ENCODE measurements at places on chromosomes 3 and 15.

DNA sequence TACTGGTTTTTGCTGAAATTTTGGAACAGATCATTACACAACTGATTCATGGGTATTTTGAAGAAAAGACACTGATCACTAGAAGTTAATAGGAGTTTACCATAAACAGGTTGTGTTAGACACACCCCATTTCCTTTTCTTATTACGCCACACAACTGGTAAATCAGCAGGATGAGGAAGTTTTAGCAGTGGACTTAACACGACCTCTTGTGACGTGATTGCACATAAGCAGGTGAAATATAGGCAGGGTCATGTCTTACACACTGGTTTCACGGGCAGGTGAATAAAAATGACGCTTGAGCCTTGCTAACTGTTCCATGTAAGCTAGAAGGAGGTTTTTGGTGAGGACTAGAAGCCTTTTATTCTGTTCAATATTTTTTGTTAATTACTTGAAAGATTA is 27.1 kb upstream of the TPRG1 start:
- peak; percentile 43 for DNase-seq

DNA sequence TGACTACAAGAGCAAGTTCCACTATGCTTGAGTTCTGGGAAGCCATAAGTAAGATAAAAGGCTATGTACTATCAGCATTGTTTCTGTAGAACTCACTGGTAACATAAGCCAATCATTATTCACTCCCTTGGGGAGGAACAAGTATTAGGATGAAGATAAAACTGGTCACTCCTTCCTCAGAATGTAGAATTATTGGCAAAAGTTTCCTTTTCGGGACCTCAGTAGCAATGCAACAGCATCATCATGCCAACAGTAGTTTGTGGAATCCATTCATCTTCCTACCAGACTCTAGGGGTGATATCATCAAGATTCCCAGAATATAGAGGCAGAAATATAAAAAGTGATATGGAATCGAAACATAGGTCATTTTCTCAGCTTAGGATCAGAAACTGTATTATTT is 209.5 kb downstream of the PLOD2 start:
- DNase-seq = no peak

- no peak for DNase-seq
Observed at GRCh38 chr3:99365979-99366378, 272.4 kb upstream of the COL8A1 start.

DNA sequence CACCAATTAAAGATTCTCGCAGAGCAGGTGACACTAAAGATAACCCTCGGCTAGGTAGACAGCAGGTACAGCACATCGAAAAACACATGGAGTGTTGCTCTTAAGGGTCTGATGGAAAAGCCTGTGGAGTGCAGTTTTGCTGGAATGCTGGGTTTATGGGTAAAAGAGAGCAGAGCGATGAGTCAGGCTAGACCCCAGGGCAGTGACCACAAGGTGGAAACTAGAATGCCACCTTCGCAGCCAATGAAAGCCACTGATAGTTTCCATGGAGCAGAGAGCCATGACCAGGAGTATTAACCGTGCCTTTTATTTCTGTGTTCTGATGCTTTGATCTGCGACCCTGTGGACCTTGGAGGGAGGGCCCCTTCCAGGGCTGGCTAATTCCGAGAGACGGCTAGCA is 149.8 kb downstream of the GABRB3 start:
- DNase-seq = no peak

DNA sequence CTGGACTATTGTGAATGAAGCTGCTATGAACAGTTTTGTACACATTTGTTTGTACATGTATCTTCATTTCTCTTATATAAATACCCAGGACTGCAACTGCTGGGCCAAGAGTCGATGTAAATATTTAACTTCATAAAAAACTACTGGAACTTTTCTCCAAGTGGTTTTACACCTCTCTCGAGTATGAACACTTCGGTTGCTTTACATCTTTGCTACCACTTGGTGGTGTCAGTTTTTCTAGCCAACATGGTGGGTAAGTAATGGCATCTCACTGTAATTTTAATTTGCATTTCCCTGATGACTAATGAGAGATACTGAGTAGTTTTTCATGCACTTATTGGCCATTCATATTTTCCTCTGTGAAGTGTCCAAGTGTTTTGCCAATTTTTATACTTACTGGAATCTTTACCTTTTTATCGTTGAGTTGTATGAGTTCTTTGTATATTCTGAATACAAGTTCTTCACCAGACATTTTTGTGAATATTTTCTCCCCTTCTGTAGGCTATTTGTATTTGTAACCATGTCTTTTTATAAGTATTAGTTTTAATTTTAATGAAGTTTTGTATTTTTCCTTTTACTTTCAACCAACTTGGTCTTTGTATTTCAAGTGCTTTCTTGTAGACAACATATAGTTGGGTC is 44.4 kb downstream of the PCOLCE2 start:
- DNase-seq = no peak

GRCh38 chr3:171261487-171261886 is 198.7 kb downstream of the TNIK start:
- DNase-seq = no peak

DNA sequence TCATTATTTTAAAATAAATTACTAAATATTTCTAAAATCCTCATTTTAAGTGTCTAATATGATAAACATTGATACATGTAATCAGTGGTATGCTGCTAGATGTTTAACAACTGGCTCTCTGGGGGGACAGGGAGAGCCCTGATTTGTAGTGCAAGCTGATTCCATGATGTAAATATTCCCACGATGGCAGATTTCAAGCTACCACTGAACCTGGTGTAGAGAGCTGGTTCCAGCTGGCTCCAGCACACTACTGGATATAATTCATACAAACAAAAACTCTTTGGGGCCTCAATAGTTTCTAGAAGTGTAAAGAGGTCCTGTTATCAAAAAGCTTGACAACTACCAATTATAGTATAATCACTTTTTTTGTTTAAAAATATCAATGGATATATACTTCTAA is 316.2 kb downstream of the SLC9A9 start:
- DNase-seq = no peak

DNA sequence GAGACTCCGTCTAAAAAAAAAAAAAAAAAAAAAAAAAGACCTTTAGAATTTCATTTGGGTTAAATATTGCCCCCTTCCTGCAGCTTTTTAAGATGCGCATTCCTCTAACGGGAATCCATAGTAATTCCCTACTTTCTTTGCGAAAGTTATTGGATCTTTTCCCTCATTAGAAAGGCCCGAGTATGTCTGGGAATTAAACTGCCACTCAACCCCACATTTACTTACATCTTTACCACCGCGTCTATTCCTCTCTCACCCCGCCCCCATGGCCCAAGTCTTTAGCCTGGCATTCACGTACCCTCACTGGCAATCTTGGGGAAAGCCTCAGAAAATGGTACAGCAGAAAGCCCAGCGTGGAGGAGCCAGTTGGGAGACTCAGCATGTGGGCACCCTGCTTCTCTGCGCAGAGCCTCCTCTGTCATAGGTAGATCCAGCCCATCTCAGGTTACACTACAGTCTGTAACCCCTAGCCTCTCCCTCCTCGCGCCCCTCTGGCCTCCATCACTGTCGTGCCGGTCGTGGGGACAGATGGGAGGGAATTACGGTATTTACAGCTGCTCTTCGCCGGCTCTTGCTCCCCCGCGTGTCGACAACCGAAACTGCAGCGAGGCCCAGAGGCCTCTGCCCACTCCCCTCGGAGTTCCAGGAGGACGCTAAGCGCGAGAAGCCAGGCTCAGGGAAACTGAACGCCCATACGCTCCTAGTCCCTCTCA is 6.4 kb upstream of the ANKDD1A start:
- no peak for DNase-seq

DNA sequence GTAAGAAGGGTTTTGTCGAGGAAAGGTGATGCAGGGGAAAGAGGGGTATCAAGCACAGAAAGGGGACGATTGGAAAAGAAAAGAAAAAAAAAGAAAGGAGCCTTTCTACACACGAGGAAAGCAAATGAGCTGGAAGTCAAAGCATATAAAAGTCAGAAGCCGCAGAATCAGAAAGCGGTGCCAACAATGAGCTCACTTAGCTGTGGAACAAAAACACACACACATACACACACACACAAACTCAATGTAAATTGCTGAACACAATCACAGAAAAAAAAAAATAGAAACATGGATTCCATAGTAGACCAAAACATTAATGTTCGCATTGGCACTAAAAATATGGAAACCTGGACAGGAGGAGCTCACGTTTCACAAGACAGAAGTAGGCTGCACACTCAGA is 63.4 kb upstream of the FEZF2 start:
- DNase-seq = no peak

- DNase-seq = no peak
Observed at GRCh38 chr3:184491867-184492615, 69.5 kb upstream of the EPHB3 start.

GRCh38 chr15:76994971-76995945 is at the start of gene PSTPIP1:
Gene PSTPIP1 (plus strand): TSS chr15:76995126. CDS start chr15:76995574, 448 bp downstream.
- DNase-seq = no peak

- DNase-seq = no peak
Observed at GRCh38 chr15:96372554-96372953, 42.1 kb downstream of the NR2F2 start.

DNA sequence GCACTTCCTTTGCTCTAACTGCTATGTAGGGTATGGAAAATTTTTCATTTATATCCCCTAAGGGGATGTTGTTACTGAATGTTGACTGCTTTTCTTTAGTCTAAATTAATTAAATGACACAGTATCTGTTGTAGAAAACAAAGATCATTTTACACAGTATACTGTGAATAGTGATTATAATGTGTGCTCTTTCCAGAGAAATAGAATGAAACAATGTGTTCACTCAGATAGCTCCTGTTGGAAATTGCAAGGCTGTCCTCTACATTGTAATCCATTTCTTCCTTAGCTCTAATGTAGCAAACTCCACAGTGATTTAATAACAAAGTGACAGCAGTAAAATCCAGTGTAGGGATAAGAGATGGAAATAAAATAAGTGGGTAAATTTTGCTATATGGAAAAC is 159.0 kb upstream of the VEPH1 start:
- no peak for DNase-seq

- DNase-seq = no peak
Observed at GRCh38 chr15:101045835-101046691, 126.9 kb downstream of the LRRK1 start.

DNA sequence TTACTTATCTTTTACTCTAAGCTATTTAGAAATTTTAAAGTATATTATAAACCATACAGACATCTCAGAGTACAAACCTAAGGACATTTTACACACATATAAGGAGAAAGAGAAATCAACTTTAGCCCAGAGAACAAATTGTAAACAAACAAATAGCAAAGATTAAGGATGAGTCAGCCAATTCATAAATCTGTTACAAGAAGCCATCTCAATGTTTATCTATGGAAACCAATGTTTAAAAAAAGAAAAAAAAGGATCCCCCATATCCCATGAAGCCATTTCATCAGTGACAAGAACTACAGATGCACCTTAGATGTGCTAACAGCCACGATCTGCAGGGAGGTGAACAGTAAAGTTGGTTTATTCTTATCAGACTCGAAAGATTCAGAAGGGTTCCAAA is 437.1 kb downstream of the SHQ1 start:
- no peak for DNase-seq

- DNase-seq = no peak
Observed at GRCh38 chr3:176159796-176160195, 1037.5 kb downstream of the TBL1XR1 start.

DNA sequence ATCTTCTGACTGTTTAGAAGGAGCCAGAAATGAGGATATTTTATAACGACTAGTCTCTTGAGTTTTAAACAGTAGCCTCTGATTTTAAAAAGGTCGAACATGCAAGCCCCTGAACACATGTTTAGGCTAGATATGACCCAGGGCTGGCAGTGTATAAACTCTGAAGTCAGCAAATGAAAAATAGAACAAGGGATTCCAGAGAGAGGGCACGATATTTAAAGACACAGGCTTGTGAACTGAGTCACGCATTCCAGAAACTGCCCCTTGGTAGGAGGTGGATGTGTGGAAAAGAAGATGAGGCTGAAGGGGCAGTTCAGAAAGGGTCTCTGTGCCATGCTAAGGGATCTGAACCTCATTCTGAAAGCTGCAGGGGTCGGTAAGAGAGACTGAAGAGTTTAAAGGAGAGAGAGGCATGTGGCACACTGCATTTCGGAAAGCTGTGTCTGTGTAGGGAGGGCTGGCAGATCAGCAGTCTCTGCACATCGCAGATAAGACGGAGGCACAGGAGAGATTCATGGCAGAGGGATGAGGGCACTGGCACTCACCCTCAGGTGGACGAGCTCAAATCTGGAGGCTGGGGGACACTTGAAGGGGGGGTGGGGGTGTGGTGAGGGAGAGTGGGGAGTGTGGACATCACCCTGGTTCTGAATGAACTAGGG is 22.1 kb downstream of the ST8SIA2 start:
- DNase-seq = no peak

- no peak for DNase-seq
Observed at GRCh38 chr3:29409409-29409808, 128.5 kb downstream of the RBMS3 start.

- DNase-seq = no peak
Observed at GRCh38 chr3:52880047-52880446, 17.3 kb downstream of the STIMATE start.

DNA sequence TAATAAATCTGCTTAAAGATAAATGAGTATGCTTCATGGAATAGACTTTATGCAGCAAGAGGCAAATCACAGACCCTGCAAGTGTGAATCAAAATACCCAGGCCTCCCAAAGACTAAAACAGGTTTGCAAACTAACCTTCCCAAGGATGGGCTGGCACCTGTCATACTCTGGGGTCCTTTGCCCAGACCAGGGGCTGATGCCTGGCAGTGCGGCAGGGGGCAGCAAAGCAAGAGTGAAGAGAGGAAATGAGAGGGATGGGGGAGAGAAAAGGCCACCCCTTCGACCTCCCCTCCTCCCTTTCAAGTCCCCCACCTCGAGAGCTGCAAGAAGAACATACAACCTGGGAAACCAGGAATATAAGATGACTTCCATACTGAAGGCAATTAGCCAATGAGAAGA is 31.8 kb downstream of the XXYLT1 start:
- no peak for DNase-seq

- DNase-seq = no peak
Observed at GRCh38 chr15:73809728-73810501, 56.8 kb upstream of the INSYN1 start.

GRCh38 chr15:90083954-90084607 is 18.2 kb downstream of the IDH2 start:
- DNase-seq = no peak

GRCh38 chr3:21237638-21238037 is 513.4 kb downstream of the ZNF385D start:
- DNase-seq = no peak

GRCh38 chr3:114809668-114810413 is 337.2 kb downstream of the ZBTB20 start:
- DNase-seq = no peak

DNA sequence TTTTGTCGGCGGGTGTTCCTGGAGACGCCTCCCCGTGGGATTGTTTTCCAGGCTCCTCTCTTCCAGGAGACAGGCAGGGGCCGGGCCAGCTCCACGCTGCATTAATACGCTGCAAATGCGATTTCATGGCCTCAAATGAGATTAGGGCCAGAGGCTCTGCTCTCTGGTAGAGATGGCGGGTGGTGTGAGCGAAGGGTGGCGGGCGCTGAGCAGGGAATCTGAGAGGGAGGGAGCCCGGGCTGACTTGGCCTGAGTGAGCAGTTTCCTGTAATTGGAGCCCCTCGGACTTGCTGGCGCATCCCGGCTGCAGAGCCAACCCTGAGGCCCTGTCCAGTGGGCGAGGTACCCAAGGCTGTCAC is 7.4 kb upstream of the CCDC33 start:
- no peak for DNase-seq

GRCh38 chr15:43256341-43256740 is 10.4 kb downstream of the TGM5 start:
- no peak for DNase-seq

GRCh38 chr15:51093839-51094605 is 684 bp downstream of the TNFAIP8L3 start:
- DNase-seq = no peak

All from DMS 273 treated with DMSO at 0.1 percent for 48 hours (cell line).